ENCODE measurements at places on chromosomes 4 and X. TPM values are rescaled to one million over a fixed set of nuclear protein-coding genes. Genes with fewer than 3 reads are reported as not detected.

GRCh38 chr4:3304831-3305609 is 12.2 kb downstream of the RGS12 start:
- no peak for DNase-seq

- DNase-seq: no peak
Observed at GRCh38 chrX:118474586-118474985, 21.0 kb upstream of the DOCK11 start.

Gene PAGE1
- polyA plus RNA-seq: not detected

Gene MAGEA4
- not detected for polyA plus RNA-seq

DNA sequence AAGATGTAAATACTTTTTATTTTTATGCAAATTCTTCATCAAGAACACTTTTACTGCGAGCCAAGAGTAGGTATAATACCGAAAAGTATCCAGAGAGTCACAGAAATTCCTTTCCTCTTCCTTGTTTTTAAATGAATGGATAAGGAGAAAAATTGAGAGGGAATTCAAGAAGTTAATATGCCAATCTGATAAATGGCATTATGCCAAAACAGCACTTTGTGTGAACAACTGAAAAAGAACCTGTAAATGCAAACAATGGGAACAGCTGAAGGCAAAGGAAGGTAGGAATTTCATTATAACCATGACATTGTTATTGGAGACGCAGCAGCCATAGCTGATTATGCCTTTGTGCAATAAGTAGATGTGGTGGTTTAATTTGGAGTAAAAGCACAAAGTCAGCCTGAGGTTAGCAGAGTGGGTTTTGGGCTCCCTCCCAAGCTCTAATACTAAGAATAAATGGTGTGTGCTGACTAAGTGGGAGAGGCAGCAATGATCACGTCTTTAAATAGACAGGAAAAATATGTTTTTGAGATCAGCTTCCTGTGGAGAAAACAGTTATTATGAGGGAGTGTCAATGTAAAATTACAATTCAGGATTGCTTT is 209.8 kb upstream of the NDST4 start:
- DNase-seq: no peak

Gene ATP8A1
- 0.20 TPM for polyA plus RNA-seq
